ENCODE measurements at places on chromosomes 5 and 9.

- DNase-seq, result no peak
Observed at GRCh38 chr5:23208959-23209431, 298.4 kb upstream of the PRDM9 start.

DNA sequence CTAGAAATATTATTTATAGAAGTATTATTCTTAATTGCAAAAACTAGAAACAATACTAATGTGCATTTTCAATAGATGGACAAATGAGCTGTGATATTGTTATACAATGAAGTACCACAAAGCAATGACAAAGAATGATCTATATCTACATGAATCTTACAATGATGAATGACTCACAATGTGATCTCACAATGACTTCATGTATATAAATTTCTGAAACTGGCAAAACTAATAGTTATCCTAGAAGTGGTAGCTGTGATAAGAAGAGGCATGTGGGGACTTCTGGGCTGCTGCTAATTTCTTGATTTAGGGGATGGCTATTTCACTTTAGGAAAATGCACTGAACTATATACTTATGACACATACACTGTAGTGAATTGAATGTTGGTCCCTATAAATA, 396.0 kb upstream of the ZNF608 start:
- DNase-seq, result no peak

GRCh38 chr9:92952906-92953610, 5.7 kb downstream of the FGD3 start:
- DNase-seq, result no peak

GRCh38 chr9:18675332-18675731, 201.4 kb downstream of the ADAMTSL1 start:
- no peak for DNase-seq

- no peak for DNase-seq
Observed at GRCh38 chr9:13078164-13078563, 201.3 kb downstream of the MPDZ start.

DNA sequence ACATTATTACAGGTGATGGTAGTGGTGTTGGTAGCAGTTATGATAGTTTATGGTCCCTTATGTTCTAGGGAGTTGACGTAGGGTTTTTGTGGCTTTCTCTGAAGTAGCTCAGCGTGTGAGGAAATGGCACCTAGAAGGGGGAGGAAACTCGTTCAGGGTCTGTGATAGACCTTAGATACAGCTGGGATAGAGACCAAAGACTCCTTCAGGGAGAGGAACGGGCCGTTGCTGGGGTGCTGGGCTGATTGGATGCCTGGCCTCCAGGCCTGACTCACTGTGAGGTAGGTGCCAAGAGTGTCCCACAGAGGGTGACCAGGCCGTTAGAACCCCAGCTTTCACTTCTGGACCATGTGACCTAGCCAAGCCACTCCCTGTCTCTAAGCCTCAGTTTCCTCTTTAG, 96.6 kb downstream of the DAB2IP start:
- no peak for DNase-seq

GRCh38 chr9:124216474-124217176, 41.1 kb upstream of the NEK6 start:
- no peak for DNase-seq

- no peak for DNase-seq
Observed at GRCh38 chr5:14869233-14869632, 2.3 kb downstream of the ANKH start.

DNA sequence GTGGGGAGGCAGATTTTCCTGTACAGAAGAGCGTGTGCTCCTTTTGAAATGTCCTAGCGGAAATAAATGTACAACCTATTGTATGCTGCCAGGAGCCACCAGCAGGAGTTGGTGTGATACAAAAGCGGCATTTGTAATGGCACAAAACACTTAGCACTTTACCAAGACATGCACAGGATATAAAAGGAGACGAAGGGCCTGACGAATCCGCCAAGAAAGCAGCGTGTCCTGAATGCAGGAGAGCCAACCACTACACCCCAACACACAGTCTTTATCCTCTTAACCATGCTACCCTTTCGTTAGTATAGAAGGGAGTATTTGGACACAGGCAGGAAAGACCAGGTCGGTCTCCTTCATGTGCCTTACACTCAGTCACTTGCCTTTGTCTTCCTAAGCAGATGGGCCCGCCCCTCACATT, 218.1 kb downstream of the TRIM32 start:
- DNase-seq, result no peak

- DNase-seq, result no peak
Observed at GRCh38 chr5:122559676-122560075, 215.2 kb upstream of the SNX2 start.

GRCh38 chr5:150486402-150487198, 21.3 kb upstream of the NDST1 start:
- DNase-seq, result peak; percentile 36

DNA sequence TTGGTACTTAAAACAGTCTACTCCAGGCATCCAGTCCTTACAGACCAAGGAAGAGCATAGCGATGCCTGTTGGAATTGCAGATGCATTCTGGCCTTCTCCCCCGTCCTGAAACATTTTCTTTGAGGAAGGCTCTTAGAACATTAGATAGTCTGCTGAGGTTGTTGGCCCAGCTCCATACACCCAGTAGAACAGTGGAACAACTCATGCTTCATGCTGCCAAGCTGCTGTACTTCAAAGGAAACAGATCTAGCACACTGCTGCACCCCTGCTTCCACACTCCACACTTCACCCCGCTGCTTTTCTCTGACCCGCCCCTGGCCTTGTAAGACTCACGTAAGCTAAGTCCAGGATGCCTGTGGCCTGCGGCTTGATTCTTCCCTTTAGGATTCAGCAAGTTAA, 33.4 kb upstream of the NCS1 start:
- no peak for DNase-seq

DNA sequence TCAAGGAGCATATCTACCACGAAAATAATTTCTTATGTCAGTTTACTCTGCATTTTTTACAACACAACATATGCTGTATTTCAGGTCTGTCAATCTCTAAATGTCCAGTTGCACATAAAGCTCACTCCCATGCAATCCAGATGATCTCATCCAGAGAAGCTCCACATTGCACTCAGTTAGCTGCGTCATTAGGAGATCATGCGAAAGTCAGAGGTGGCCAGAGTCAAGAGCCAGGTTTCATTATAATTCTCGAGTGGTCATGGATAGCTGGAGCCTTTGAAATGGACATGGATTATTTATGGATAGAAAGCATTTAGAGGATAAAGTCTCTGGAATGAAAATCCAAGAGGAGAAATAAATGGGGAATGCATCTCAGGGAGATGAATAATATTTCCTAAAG, 232.3 kb downstream of the GAS1 start:
- DNase-seq, result no peak

DNA sequence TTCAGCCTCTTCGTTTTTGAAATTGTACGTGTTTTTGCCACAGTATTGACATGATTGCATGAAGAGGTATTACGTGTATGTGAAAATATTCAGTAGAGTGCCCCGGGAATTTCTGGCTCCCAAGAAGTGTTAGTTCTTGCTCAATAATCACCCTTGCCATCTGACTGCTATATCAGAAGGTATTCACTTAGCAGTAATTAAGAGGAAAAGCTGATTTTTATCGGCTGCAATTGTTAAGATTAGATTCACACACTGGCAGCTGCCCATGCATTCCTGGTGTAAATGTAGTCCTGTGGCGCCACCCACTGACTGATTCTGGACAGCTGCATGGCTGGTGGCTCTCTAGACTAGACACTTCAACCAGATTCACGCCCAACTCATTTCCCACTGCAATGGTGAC, 440.1 kb upstream of the ADAMTS16 start:
- no peak for DNase-seq

DNA sequence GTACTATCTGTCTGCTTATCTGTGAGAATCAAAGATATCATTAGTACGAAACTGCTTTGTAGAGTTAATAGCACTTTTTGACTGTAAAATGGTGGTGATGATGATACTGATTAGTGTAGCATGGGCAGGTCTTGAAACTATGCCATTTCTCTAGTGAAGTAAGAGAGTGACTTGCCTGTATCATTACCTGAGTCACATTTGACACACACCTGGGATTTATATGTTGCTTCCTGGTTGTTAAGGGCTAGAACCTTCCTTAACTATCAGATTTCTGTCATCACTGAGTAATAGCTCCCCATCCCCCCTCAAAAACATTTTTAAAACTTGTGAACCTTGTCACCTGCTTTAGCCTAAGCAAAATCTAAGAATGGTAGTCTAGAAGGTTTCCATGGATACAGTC, 135.6 kb upstream of the RORB start:
- DNase-seq, result no peak

GRCh38 chr5:177471610-177472356, 1.7 kb downstream of the DBN1 start:
- no peak for DNase-seq
